ENCODE measurements at places on chromosomes 6 and 20.

DNA sequence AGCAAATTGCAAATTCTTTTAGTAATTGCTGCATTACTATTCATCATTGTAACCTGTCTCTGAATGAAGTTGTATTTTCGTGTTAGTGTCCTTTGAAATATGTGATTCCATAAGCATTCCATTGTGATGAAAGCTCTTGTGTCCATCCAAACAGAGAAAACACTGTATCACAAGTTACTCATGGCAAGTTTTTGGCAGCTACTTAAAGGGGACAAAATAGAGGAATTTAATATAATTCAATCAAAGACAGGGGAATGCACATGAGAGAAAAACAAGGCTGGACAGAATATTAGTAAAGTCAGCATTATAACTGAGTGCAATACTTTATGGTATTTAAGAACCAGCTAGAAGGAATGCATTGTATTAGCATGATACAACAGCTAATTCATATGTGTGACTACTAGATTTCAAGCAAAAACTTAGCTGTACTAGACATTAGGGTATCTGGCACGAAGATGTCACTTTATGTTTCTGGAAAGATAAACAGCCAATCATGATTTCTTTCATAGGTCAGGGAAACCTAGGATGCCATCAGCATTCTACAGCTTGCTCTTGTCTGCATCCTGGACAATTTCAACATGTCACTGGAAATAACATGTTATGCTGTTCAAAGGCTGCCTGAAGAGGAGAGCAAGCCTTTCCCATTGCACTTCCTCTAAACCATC lies 270.6 kb upstream of the MARCKS start:
- DNase-seq = no peak

- no peak for DNase-seq
These were observed 99.9 kb upstream of the MYL9 start for GRCh38 chr20:36441416-36441815.

GRCh38 chr6:112305795-112306564 lies 41.1 kb upstream of the RFPL4B start:
- DNase-seq = no peak

- DNase-seq = no peak
These were observed 60.9 kb downstream of the SAMD3 start for GRCh38 chr6:130161683-130162404.

DNA sequence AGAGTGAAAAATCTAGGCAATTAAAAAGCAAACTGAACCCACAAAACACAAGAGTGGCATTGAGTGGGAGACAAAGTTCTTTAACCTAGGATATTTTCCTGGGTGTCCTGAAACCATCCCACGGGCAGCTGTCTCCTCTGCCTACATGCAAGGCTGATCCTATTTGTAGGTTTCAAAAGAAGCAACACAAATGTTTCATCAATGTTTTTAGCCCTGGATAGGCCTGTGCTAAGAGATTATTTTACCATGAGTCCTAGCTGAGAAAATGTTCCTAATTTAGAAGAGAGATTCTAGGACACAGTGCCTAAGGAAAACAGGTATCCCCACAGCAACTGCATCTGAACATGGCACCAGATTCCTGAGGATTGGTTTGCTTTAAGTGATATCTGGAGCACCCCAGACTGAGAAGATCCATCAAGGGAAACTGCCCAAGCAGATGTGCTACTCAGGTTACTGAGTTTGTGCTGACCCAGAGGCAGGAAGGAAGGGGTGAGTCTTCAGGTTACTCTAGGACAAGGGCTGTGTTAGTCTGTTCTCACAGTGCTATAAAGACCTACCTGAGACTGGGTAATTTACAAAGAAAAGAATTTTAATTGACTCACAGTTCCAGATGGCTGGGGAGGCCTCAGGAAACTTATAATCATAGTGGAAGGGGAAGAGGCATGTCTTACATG lies 111.6 kb upstream of the UST start:
- no peak for DNase-seq

- DNase-seq = no peak
These were observed 130.4 kb upstream of the RPS6KA2 start for GRCh38 chr6:166757232-166758135.

GRCh38 chr6:4664117-4664626 lies 112.0 kb upstream of the CDYL start:
- no peak for DNase-seq

DNA sequence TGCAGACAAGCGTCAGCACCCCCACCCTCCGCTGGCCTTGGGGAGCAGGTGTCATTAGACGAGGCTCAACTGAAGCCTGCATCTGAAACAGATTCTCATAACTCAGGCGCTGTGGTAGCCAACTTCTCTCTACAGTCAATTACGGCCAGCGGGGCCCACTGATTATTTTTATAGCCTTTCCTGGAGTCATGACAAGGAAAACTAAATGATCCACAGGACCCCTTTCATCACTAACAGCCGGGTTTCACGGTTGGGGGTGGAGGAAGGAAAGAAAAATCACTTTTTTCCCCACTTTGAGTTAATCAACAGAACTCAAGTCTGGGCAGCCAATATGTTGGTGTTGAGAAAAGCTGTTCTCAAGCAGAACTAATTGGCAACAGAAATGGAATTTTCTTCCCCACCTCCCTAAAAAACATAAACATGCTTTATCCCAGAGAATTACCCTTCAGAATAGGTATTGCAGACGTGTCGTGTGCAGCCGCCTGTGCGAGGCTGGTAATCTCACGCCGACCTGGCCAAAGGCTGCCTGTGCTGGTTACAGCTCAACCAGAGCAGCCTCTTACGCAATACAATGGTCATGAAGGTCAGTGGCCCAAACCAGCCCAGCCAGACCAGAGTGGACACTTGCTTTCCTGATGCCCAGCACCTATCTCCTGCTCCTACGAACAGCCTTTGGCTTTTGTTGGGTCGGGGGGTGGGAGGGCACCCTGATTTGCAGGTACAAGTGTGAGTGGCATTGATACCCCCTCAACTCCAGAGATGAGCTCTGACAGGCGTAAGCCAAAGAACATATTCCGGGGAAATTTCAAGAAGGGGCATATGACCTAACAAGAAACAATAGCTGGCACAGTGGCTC lies 11.0 kb downstream of the RIPOR3 start:
- DNase-seq = no peak

DNA sequence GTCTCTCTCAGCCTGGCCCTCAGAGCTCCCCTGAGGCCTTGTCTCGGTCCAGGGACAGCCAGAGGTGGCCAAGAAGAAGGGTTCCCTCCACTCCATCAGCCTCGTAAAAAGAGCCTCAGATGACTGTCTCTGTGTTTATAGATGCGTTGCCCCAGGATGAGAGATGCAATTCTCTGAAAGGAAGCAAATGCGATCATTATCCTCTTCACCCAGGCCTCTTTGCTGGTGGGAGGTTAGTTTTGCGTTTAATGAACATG lies 90.4 kb downstream of the YTHDF1 start:
- DNase-seq = no peak

DNA sequence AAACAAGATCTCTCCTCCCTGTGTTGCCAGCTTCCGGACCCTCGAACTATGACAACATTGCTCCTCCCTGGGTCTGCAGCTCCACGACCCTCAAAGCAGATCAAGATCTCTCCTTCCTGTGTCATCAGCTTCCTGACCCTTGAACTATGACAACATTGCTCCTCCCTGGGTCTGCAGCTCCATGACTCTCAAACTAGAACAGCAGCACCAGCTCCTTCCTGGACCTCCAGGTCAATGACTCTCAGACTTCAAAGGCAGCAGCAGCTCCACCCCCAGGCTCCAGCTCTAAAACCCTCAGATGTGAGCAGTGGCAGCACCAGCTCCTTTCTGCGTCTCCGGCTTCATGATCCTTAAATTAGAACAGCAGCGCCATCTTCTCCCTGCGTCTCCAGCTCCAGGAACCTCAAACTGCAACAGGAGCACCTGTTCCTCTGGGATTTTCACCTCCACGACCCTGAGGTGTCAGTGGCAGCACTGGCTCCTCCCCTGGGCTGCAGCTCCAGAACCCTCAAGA lies 341.0 kb upstream of the SULF2 start:
- no peak for DNase-seq

All from NK-92 treated with Interleukin-12 subunit alpha and Interleukin-12 subunit beta, amount 100 ng/mL, for 24 hours (cell line).